Tibial artery (tissue), 4 donors: ENCODE measurements at places on chromosomes 13 and 19.

- DNase-seq: no peak
Observed at GRCh38 chr19:33509774-33510173, 11.8 kb downstream of the PEPD start.

DNA sequence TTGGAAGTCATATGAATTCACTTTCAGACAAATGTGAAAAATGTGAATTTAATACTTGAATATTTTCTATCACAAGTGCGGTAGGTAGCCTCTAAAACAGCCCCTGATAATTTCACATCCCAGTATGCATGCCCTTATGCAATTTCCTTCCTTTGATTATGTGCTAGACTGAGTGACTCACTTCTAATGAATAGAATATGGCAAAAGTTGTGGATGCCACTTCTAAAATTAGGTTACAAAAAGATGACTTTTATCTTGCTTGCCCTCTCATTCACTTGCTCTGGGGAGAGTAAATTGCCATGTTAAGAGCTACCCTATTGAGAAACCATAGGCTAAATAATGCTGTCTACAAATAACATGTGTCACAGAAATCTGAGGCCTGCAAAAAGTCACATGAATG is 402.5 kb upstream of the PCDH9 start:
- DNase-seq: no peak

- no peak for DNase-seq
Observed at GRCh38 chr19:50555450-50556281, 12.6 kb downstream of the LRRC4B start.

DNA sequence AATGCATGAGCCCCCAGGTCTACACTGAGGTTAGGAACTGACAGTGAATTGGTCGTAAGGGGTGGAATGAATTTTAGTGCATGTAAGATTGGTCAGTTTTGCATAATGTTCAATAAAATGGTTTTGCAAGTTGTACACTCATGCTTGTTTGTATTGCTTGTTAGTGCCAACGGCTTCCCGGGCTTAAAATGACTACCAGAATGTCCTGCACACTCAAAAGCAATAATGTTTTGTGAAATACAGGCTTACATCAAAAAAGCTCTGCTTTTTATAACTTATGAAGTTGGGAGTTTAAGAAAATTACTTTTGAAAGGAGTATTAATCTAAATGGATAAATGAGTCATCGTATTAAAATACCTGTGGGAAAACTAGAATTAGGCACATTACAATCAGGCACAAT is 112.9 kb downstream of the GPC6 start:
- no peak for DNase-seq

- no peak for DNase-seq
Observed at GRCh38 chr13:73754241-73754640, 380.0 kb downstream of the KLF12 start.

GRCh38 chr13:113669755-113670341 is 2.8 kb downstream of the GRK1 start:
- DNase-seq: peak; percentile 13

DNA sequence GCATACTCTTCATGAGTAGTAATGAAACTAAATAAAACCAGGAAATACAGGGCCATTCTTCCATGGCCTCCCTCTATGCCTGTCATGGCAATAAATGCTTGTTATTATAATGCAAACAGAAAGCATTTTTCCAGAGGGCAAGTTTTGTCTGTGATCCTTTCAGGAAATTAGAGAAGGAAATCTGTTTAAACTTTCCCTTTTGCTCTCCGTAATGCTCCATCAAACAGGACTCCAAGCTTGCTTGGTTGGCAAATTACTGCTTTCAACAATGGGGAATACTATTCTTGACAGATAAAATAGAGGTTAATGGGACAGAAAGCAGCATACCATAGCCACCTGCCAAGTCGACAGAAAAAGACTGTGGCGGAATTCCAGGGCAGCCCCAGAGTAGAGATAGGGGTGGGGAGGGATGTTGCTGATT is 252.5 kb downstream of the LHFPL6 start:
- no peak for DNase-seq

- DNase-seq: no peak
Observed at GRCh38 chr13:44818428-44818827, 170.8 kb downstream of the NUFIP1 start.

- no peak for DNase-seq
Observed at GRCh38 chr13:31060655-31061054, 101.0 kb downstream of the HSPH1 start.

GRCh38 chr19:4647676-4648644 is 8.6 kb downstream of the TNFAIP8L1 start:
- no peak for DNase-seq

GRCh38 chr13:48635478-48635877 is 18.3 kb upstream of the CYSLTR2 start:
- DNase-seq: no peak

DNA sequence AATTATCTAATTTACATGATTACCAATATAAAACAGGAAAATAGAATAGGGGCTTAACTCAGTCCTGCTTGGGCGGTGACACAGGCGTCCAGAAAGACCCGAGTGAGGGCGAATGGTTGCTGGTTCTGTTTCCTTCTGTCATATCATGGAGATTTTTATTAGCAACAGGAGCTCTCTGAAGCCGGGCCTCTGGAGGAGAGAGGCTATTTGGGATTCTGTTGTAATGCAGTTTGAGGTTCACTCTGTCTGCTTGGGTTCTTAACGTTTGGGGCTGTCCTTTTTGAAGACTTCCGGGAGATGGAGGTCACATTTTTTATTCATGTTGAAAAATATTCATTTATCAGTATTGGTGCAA is 115.7 kb upstream of the ZNF536 start:
- no peak for DNase-seq

DNA sequence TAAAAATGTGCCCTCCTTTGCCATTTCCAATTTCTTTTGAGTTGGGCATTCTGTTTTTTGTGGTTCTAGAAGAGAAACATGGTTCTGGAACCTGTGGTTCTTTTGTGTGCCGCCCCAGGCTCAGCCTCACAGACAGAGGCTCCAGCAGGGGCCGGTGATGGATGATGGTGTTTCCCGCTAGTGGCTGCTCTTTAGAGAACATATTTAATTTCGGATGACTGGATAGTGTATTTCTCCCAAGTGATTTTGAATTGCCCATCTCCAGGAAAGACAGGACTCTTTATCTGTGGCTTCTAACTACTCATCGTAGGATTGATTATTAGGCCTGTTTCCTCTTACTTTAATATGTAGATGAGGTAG is 75.2 kb downstream of the KL start:
- DNase-seq: no peak

GRCh38 chr13:52870143-52870542 is 21.7 kb upstream of the PCDH8 start:
- DNase-seq: no peak

GRCh38 chr13:80000684-80001509 is 340.0 kb downstream of the SPRY2 start:
- DNase-seq: no peak

- DNase-seq: no peak
Observed at GRCh38 chr13:66461021-66461420, 769.1 kb downstream of the PCDH9 start.

- no peak for DNase-seq
Observed at GRCh38 chr19:40413291-40413845, at the start of gene PRX. Gene PRX (minus strand): TSS chr19:40413378. CDS start chr19:40407932, 5,446 bp downstream.

- DNase-seq: peak; percentile 12
Observed at GRCh38 chr13:112444416-112445399, 68.6 kb downstream of the SPACA7 start.
